Daoy (cell line): ENCODE measurements at places on chromosomes 4 and X. TPM values are rescaled to one million over a fixed set of nuclear protein-coding genes. Genes with fewer than 3 reads are reported as not detected.

- DNase-seq: peak; percentile 82
Measured at GRCh38 chr4:185573651-185574199, 38.4 kb upstream of the PDLIM3 start.

The SH3RF1 gene
- 4.9 and 8.1 TPM in 2 replicates for total RNA-seq

GRCh38 chrX:94676285-94676684 is 1002.3 kb downstream of the FAM133A start:
- no peak for DNase-seq

The EXOC1L gene
- not detected in 2 replicates for total RNA-seq

The MAD2L1 gene
- total RNA-seq: 83.2 and 84.8 TPM in 2 replicates

DNA sequence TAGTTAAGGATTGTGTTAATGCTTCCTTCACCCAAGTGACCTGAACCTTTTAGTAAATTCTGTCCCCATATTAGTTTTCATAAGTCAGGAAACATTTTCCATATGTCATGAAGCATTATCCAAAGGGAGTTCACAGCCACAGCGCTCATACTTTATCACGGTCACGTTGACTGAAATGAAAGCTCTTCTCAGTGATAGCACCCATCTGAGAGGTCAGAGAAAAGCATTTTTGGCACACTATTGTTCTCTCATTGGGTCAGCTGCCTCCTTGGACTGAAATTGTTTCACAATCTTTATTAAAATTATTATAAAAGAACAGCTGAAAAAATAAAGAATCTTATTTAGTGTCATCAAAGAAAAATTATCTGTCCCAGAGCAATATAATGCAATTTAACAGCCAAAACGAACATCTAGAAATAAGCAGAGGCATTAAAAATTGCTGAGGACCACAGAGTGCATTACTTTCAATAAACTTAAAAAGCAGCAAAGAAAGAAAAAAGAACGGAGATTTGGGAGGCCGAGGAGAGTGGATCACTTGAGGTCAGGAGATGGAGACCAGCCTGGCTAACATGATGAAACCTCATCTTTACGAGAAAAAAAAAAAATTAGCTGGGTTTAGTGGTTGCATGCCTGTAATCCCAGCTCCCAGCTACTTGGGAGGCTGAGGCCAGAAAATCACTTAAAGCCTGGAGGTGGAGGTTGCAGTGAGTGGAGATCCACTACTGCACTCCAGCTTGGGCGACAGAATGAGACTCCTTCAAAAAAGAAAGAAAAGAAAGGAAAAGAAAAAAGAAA is 680.8 kb upstream of the FAM241A start:
- DNase-seq: no peak

DNA sequence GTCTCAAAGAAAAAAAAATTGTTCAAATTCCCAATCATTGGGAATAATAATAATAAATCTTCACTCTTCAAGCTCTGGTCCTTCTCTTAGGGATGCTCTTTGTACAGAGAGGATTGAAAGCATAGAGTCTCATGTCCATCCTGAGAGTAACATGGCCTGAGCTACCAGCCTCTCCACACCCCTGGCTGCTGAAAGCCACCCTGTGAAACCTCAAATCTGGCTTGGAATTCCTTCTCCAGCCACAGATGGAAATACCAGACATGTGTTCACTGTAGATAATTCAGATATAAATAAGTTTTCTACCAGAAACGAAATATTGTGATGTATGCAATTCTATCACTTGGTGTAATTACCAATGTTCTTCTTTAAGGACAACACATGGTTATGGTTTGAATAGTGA is 140.6 kb downstream of the ARSF start:
- DNase-seq: no peak

The BGN gene
- 3.7 and 5.7 TPM in 2 replicates for total RNA-seq
